ENCODE measurements at places on chromosomes 6 and 20.

DNA sequence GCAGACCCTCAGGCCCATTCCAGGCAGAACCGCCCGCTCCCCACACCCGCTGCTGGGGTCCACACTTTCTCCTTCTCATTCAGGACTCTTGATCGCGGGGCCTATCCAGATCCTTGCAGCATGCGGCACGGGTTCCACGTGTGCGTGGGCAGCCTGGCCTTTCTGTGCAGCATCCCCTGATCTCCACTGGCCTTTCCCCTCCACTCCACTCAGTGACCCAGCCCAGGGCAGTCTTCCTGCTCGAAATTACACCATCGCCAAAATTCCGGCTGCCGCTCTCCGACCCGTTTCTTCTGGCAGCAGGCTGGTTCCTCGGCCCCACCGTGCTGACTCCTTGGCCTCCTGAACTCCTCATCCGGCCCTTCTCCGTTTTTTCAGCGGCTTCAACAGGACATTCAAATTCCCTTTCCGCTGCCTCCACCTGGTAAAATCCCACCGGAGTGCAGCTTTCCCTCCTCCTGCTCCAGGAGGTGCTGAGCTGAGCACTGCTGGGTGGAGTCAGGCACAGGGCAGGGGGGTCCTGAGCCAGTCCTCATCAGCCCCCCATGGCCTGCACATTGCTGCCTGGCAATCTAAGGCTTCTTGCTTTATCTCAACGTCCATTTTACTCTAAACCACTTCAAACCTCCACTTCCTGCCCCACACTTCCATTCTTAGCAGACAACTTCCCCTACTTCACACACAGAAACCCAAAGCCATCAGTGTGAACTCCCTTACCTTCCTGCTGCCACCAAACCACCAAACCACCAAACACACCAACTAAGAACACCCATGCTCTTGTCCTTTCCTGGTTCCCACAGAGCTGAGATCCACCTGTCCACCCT lies 9.0 kb downstream of the SFT2D1 start:
- DNase-seq: no peak

DNA sequence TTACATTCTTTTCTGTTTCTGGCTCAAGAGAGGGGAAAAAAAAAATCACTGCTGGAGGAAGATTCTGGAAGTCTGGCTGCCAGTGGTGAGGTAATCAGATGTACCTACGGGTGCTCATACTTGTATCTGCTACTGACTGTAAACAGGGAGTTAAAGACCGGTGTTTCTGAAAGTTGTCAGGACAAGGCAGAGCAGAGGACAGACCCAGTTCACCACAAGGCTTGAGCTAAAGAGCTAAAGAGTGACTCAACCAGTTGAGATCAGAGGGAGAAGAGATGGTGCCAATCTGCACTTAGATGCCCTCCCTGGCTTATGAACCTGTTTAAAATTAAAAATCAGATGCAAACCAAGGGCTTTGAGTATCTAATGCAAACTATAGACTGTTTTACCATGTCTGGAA lies 55.4 kb downstream of the CEP162 start:
- DNase-seq: no peak

GRCh38 chr6:143549221-143549948 lies 37.9 kb upstream of the FUCA2 start:
- DNase-seq: no peak

DNA sequence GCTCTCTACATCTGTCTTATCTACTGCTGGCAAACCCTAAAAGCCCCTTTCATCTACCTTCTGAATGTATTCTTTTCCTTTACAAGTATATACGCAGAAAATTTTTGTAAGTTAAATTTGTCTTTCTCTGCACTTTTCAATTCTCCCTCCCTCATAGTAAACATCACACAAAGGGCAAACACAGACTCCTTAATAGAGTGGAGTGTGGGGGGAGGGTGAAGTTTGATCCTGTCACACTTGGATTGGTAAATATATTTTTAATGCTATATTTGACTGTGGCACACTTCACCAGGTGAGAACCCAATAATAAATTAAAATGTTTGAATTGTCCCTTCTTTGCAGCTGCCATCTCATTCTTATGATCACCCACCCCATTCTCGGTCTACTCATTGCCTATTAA lies 33.2 kb upstream of the PAQR8 start:
- DNase-seq: no peak

DNA sequence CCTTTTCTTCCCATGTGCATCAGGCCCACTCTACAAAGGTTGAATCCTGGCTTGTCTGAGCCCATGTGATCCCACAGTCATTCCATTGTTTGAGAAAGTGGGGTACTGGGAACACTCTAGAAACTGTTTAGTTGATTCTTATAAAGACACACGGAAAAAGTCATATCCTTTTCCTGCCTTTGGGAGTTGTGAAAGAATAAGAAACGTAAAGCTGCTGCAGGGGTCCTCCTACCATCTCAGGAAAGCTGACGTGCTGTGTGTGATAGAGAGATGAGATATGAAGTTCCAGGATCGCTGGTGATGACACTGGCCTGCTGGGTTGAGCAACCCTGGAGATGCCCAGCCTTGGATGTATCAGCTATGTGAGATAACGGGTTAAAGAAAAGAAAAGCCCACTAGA lies 21.3 kb upstream of the HLA-DRB5 start:
- no peak for DNase-seq

DNA sequence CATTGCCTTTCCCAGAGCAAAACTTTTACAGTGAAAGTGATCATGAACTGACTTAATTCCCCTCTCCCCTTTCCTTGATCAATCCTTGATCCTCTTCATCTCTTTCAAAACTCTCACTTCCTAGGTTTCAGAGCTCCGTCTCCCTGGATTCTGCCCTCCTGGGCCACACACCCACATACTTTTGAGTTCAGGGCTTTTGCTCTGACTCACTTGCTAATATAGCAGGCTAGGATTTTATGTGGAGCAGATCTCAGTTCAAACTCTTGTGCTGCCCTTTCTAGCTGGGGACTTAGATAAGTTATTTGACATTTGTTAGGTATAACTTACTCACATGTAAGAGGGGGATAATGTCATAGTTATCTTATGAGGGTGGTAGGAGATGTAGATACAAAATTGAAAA lies 109.1 kb upstream of the MLIP start:
- no peak for DNase-seq

DNA sequence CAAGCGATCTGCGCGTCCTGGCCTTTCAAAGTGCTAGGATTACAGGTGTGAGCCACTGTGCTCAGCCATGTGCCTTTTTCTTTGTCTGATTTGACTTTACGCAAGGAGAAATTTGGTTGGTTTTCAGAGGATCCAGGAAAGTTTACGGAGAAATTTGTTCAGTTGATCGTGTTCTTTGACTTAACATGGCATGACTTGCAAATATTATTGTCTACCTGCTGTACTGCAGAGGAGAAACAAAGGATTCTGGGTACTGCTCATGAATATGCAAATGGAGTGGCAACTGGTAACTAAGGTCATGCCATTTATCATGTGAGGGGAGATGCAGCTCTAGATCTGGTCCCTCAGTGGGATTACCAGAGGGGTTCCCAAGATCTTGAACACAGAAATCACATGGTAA lies 68.8 kb upstream of the CHD6 start:
- no peak for DNase-seq

- DNase-seq: no peak
Measured at GRCh38 chr20:19110881-19111460, 101.5 kb upstream of the SLC24A3 start.

DNA sequence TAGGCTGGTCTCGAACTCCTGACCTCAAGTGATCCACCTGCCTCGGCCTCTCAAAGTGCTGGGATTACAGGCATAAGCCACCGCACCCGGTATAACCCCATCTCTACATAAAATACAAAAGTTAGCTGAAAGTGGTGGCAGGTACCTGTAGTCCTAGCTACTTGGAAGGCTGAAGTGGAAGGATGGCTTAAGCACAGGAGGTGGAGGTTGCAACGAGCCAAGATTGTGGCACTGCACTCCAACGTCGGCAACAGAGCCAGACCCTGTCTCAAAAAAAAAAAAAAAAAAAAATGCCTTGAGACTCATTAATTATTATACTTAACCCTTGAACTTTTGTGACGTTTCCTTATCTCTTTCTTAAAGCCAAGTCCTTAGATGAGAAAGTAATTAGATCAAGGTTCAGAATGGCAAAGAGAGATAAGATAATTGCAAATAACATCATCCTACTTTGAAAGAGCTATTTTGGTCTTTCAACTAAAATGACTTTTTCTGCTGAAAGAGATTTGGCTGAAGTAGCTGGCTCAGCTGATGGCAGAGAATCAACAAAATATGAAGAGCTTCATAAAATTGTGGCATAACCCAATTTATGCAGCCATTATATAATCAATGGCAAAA lies 4.7 kb upstream of the SHLD1 start:
- DNase-seq: no peak

- no peak for DNase-seq
Measured at GRCh38 chr6:87183687-87184086, 28.3 kb downstream of the ZNF292 start.

GRCh38 chr20:3193806-3194616 lies 10.5 kb downstream of the DDRGK1 start:
- no peak for DNase-seq

DNA sequence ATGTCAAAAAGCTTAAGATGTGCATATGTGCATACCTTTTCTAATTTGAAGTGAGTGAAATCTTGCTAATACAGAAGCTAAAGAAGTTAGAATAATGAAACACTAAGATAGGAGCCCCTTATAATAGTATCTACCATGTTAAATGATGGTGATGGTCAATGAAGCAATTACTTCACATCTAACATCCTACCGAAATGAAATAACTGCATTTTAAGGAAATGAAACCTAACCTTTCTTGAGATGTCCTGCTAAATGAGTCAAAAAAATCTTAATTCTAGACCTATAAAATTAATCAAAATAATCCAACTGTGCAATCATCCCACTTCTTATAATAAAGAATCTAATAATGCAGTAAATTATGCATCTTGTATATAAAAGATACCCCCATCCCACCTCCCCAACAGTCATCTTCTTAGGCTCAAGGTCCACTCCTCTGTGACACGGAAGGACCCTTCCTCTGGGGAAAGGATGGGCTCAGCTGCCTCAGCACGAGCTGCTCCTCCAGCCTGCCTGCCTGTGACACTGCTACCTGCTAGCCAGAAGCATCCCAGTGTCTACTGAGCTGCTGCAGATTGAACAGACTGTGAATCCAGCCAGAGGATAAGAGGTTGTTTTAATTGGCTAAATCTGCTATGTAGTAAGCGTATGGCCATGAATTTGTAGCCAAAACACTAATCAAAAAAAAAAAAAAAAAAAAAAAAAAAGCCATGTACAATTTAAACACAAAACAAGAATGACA lies 129.6 kb upstream of the BEND3 start:
- no peak for DNase-seq

DNA sequence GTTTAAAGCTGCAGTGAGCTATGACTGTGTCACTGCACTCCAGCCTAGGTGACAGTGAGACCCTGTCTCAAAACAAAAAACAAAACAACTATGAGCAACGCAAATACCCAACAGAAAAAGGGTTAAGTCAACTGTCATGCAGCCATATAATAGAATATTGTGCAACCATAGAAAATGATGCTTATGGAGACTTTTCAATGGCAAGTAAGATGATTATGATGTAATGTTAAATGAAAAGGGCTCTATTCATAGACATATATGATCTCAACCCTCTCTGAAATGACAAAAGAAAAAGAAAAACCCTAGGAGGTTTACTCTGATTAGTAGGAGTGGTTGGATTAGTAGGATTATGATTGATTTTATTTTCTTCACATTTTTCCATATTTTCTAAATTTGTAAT lies 41.3 kb upstream of the TBC1D7 start:
- no peak for DNase-seq

DNA sequence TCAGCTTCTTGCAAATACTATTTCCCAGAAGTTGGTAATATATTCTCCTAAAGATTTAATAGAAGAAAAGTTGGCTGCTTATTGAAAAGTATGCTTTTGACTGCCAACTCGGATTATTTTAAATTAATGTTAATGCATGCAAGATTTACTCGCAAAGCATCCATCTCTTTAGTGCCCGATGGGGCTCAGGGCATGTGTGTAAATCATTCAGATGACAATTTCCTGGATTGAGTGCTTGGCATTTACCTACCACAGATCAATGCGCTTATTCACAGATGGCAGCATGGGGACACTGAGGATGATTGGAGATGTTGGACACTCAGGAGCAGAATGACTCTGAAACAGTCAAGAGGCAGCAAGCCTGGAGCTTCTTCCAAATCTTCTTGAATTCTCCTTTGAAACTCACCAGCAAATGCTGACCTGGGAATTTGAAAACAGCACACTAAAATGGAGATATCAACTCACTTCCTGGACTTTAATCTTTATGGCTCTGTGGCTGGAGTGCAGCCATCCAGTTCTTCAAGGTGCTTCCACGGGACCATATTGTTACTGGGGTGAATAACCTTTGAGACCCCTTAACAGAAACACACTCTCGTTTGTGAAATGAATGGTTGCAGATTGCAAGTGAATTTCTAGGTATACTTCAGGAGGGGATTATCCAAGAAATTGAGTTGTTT lies 34.1 kb upstream of the TIAM2 start:
- DNase-seq: no peak

- DNase-seq: no peak
Measured at GRCh38 chr6:10901770-10902169, 14.9 kb downstream of the SYCP2L start.

GRCh38 chr20:44959638-44960102 lies 527 bp downstream of the TOMM34 start:
- DNase-seq: peak; percentile 56

GRCh38 chr6:5765141-5765760 lies 241.5 kb downstream of the NRN1 start:
- DNase-seq: no peak

DNA sequence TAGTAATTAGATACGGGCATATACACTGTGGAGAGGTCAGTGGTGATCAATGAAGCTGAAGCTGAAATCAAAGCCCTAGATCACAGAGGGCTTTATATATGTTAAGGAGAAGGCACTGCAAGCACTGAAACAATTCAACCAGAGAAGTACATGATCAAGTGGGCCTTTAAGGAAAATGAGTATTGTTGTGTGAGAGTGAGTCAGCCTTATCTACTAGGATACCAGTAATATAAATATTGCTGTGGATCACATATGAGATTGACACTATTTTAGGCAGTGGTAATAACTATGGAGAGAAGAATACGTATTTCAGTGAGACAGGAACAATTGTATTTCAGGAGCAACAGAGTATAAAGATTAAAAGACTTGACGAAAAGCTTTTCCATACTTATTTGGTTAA lies 1172.2 kb upstream of the GJE1 start:
- DNase-seq: no peak

GRCh38 chr20:49457444-49457843 lies 25.0 kb downstream of the KCNB1 start:
- DNase-seq: no peak

DNA sequence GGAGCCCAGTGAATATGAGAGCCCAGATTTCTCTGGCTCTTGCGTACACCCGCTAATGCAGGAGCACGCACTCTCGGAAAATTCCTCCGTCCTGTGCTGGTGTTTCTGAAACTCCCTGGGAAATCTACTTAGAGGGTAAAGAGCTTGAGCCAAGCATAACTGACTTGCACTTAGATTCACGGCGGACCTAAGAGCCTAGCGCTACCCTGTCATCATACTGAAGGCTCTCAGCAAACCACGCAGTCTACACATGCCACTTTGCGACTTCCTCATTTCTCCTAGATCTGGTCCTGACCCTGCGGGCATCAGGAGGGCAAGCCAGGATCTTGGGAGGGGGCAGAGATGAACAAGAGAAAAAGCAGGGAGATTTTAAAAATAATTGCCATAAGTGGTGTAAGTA lies 324.7 kb downstream of the CD83 start:
- no peak for DNase-seq

GRCh38 chr6:120899932-120900331 lies 434.3 kb downstream of the TBC1D32 start:
- no peak for DNase-seq

Data from activated CD4-positive, CD25-positive, alpha-beta regulatory T cell treated with anti-CD3 and anti-CD28 coated beads, Interleukin-2, amount 50 U/mL, for 72 hours (primary cell).